HS-5 (cell line): ENCODE measurements at places on chromosomes 3 and 15.

GRCh38 chr15:25501828-25502446 is 63.1 kb upstream of the UBE3A start:
- no peak for DNase-seq

DNA sequence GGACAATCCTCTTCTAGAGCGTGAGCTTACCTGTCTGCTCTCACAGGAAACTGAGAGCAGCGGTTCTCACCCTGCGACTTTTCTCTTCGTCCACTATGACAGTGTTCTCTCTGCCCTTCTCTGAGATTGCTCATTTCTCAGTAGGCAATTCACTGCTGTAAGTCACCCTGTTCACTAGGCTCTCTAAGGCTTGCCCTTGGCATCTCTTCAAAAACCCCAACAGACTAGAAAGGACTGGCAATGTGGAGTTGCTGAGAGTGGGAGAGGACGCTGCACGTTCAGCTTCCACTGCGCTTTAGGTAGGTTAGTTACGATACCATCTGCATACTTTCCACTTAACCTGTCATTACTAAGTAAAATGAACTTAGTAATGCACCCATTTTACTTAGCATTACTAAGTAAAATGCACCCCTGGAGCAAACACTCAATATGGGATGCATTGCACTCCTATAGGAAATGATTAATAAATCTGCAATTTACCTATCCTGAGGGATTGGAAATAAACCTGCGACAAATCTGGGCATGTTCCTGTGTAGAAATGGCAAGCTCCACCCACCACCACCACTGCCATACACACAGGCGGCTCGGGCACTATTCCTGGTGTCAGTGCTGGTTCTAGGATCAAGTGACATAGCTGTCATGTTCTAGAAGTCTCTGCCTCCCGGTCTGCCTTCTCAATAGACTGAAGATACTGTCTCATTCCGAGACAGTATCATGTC is 21.4 kb downstream of the XPC start:
- no peak for DNase-seq

- DNase-seq: no peak
Measured at GRCh38 chr3:29949940-29950616, 656.3 kb upstream of the TGFBR2 start.

DNA sequence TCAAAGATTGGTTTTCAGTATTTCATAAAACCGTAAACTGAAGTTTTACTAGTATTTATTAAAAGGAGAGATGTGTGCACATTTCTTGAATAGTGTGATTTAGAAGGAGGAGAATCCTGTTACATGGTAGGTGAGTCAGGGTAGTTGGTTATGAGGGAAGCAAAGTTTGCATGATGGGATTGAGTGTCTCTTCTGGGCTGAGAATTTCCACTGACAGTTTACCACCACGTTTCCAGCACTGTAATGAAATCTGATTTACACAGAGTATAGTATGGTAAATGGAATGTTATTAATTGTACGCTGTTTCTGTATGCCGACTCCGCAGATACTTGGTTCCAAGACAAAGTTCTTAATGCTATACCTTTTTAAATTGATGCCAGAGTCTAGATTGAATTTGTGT is 1.6 kb downstream of the NECTIN3 start:
- DNase-seq: no peak

DNA sequence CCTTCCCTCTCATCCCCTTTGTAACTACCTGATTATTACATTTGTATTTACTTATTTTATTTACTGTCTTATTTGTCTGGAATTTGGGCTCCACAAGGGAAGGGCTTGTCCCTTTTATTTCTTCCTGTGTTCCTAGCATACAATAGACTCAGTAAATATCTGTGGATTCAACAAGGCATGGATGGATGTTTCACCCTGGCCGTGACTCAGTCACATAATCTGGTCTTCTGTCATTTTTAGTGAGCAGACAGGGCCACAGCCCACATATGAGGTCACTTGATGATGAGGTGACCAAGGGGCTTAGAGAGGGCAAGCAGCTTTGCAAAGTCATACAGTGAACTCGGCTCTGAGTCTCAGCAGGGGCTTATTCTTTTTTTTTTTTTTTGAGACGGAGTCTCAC is 7.8 kb upstream of the DAG1 start:
- no peak for DNase-seq
